Effector memory CD8-positive, alpha-beta T cell (primary cell): ENCODE measurements at places on chromosomes 2 and 18.

GRCh38 chr2:119208791-119209203, 14.8 kb upstream of the STEAP3 start:
- DNase-seq = no peak

GRCh38 chr2:172510088-172510487, 45.8 kb upstream of the PDK1 start:
- DNase-seq = no peak

DNA sequence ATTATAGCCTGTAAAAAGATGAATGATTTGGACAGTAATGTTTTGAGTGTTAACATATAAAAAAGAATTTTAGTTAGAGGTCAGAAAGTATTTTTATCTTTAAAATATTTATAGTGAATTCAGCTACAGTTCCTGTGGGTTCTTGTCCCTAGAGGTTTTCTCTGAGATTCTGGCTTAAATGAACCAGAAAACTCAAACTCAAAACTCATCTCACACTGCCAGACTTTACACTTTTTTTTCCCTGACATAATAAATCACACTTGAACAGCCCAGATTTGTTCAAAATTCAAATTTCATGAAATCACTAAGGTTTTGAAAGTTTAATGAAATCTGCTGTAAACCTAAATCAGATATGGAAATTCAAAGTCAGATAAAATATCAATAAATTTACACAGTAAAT, 92.3 kb downstream of the KCNH7 start:
- DNase-seq = no peak

- DNase-seq = no peak
These were observed 5.7 kb downstream of the OTX1 start for GRCh38 chr2:63056107-63057050.

DNA sequence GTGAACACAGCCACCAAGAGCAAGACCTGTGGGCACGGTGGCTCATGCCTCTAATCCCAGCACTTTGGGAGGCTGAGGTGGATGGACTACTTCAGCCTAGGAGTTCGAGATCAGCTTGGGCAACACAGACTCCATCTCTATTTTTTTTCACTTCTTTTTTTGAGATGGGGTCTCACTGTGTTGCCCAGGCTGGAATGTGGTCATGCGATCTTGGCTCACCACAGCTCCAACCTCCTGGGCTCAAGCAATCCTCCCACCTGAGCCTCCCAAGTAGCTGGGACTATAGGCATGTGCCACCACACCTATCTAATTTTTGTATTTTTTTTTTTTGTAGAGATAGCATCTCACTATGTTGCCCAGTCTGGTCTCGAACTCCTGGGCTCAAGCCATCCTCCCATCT, 54.4 kb upstream of the SPRED2 start:
- DNase-seq = no peak

- DNase-seq = no peak
These were observed 487.2 kb upstream of the GCFC2 start for GRCh38 chr2:76197842-76198448.

DNA sequence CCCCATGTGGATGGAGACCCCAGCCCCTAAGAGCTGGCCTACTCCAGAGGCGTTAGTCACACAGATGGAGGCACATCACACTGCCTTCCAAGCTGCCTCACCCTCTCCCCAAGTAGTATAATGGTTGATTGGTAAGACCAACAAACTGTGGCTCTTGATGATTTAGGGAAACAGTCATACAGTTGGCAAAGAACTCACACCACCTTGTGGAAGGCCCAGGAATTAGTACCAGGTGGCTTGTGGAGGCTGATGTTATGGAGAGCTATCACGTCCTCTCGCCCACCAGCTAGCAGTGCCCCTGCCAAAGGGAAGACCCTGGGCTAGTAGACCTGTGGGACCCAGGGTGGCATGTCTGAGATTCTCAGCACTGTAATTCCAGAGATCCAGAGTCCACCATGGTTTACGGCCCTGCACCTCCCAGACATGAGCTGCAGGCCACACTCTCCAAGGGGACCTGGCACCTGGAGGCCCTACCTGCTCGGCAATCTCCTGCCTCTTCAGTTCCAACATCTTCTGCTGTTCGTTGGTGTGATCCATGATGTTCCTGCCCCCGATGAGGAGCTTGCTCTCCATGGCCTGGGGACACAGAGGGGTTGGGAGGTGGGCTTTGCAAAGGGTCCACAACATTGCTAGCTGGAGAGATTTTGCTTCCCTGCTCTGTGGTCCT, 26.3 kb downstream of the KIF3C start:
- DNase-seq = no peak

DNA sequence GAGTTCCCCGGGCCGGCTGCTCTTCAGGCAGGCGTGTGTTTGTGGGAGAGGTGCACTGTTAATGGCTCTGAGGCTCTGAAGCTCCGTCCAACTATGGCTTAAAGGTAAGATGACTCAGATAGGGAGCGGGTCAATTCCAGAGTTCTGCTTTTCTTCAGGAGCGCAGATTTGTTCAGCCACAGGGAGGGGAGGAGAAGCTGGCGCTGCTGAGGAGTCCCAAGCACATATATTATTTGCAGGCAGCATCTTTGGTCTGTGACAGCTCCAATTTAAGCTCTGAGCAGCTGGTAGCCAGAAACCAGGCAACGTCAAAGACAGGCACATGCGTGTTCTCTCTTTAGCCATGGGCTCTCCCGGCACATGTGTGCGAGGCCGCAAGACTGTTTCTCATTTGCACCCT, 229.2 kb downstream of the BCL2 start:
- no peak for DNase-seq

DNA sequence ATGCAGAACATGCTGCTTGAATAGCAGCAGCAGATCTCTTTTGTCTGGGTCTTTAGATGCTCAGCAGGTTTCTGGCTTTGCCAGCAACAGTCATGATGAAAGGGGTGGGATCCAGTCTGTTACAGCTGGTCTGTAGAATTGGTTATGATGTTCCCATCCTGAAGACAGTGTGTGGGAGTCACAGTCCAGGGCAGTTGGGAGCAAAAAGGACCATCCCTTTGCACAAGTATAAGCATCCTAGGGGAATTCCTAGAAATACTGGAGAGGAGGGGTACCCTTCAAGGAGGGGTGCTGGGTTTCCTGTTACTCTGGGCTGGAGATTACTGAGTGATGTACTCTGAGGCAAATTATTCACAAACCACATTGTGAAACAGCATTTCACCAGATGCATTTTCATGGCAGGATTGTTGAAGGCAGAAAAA, 119.9 kb upstream of the RND3 start:
- DNase-seq = no peak
